LNCaP clone FGC (cell line): ENCODE measurements at places on chromosomes 7 and 10.

DNA sequence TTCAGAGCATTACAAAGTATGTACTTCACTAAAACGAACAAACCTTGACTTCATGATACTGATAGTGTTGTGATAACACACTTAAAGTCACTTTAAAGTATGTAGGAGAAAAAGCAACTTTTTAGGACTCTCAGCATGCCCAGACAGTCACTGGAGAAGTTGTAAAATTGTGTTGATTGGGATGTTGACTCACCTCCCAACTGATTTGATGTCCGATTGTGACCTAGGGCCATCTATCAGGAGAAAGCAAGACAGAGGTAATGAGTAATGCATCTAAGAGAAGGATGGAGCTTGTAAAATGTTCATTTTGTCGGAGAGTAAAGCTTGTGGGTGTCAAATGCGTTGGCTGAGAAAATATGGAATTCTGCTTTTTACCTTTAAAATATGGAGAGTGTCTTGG lies 135.4 kb upstream of the SEMA3D start:
- no peak for DNase-seq

DNA sequence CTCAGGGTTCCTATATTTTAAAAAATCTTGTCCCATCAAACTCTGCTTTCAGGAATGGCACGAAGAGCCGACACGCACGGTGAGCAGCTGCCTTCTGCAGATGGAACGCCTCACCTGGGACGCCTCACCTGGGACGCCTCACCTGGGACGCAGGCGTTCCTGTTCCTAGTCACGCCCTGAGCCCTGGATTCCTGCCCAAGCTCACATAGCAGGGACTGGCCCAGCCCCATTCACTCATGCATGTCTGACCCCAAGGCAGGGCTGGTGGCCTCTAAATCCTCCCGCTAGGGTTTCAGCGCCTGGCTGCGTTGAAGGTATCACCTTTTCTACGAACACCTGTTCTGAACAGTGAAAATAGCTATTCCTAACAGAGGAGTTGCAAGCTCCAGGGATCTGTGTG lies 49.8 kb downstream of the CARD11 start:
- no peak for DNase-seq

- no peak for DNase-seq
Observed at GRCh38 chr10:33494694-33495265, 160.3 kb upstream of the NRP1 start.

DNA sequence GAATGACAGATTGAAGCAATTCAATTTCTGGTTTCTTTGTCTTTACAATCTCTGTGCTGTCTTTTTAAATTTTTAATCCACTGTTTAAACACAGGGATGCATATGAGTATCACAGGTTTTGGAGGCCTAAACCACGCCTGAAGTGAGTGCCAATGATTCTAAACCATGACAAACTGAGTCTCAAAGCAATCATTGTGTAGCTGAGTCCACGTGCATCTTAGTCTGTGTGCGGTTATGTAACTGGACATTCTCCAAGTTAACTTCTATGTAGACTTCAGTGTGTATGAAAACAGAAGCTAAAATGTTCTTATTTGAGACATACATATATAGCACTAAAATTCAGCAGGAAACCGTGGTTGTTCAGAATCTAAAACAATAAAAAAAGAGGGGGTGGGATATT lies 79.3 kb upstream of the ST8SIA6 start:
- no peak for DNase-seq

DNA sequence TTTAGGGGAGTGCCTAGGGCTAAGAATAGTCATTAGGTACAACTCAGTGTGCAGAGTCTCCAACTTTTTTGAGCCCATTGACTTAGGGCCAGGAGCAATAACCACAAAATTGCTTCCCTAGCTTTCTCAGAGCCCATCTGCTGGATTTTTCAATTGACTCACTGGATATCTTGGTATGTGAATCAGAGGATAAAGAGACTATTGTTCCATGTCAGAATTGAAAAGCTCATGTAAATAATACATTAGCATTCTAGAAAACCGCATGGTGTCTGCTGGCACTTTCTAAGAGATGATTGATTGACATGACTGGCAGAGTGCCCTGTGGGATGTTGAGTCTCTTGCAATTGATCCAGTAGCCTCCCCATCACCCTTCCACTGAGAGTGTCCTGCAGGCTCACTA lies 246.2 kb downstream of the CCDC7 start:
- DNase-seq: no peak

GRCh38 chr10:5550621-5551530 lies 26.1 kb downstream of the CALML3 start:
- DNase-seq: no peak

- no peak for DNase-seq
Observed at GRCh38 chr10:131858118-131858515, 42.7 kb upstream of the PPP2R2D start.

DNA sequence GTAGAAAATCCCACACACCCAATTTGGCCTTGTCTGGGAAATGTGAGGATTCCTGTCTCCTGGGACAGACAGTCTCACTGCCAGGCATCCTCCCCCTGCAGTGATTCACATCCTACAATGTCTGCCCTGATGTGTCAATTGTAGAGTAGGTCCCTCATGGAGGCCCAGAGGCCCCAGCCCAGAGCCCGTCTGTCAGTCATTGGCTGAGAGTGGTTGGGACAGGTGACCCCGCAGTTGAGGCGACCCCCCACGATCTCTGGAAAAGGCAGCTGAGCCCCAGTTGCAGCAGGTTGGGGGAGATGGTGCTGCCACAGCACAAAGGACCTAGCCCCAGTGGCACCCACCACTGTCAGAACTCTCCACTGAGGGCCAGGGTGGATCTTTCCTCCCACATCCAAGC lies 84.3 kb upstream of the INSIG1 start:
- no peak for DNase-seq

DNA sequence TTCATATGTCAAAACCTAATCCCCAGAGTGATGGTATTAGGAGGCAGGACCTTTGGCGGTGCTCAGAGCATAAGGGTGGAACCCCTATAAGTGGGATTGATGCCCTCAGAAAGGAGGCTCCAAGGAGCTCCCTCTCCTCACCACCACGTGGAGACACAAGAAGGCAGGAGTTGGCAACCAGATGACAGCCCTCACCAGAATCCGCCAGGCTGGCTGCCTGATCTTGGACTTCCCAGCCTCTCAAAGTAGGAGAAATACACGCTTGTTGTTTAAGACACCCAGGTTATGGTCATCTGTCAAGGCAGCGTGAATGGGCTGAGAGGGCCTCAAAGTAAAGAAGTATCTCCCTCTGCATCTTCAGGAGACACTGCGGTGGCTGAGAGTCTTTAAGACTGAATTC lies 187.7 kb downstream of the TNS3 start:
- no peak for DNase-seq
